Dermis blood vessel endothelial cell (primary cell): ENCODE measurements at places on chromosomes 6 and 20. TPM values are rescaled to one million over a fixed set of nuclear protein-coding genes. Genes with fewer than 3 reads are reported as not detected.

DNA sequence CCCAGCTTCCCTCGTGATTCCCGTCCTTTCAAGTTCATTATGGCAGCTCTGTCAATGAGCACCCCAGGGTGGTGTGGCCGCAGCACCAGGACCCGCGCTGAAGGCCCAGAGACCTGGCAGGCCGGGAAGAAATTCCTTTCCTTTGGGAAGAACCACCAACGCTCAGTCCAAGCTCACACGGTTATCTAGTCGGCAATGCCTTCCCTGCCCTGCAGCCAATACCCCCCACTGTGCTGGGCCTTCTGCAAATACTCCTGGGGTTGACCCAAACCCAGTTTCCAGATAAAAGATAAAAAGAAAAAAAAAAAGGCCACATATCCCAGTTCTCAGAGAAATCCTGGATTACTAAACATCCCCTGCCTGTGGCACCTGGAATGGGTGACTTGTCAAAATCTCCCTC, 28.7 kb downstream of the PXDC1 start:
- no peak for DNase-seq

GRCh38 chr20:62825333-62825985, 8.6 kb downstream of the COL9A3 start:
- no peak for DNase-seq

DNA sequence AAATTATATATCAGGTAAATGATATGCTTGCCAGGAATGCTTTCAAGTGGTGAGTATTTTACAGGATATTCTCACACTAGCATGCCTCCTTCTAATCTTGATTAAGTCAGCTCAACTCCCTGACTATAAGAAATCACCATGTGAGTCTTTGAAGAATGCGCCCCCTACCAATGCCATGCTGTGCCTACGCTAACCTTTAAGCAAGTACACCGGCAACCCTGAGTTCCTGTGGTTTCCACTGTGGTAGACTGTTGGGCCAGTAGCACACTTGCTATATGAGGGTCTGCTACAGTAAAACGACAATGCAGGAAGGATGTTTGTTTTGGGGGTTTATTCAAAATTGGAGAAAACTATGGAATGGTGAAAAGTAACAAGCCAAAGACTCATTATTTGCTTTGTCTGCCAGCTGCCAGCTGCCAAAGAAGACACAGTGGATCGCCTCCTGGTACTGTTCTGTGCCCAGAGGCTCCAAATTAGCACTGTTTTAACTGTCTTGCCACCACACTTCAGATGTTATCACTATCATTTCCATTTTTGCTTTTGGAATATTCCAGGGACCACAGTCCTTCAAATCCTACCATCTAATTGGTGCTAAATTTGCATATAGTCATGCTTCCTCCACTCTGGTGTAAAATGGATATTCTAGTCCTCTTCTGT, 333.5 kb downstream of the RNGTT start:
- DNase-seq, result no peak

GRCh38 chr6:30799210-30799609, 54.9 kb upstream of the IER3 start:
- no peak for DNase-seq

DNA sequence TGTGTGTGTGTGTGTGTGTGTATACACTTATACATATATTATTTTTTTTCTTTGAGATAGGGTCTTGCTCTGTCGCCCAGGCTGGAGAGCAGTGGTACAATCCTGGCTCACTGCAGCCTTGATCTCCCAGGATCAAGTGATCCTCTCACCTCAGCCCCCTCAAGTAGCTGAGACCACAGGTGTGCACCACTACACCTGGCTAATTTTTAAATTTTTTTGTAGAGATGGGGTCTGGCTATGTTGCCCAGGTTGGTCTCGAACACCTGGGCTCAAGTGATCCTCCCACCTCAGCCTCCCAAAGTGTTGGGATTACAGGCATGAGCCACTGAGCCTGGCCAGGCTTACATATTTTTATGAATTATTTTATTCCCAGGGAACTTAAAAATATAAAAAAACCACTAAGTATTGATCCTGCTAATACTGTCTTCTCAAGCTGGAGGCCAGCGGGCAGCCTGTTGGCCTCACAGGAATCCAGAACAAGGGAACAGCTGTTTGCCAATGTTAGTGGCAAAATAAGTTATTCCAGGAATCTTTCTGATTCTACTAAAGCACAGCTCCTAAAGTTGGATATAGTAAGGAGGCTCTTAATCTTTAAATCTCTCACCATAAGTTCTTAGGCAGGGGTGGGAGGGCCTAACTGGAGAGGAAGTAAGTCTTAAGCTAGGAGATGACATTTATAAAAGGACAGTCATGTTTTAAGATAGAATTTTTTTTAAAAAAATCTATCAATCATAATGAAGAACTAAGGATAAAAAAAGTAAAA, 135.5 kb upstream of the NUP153 start:
- no peak for DNase-seq

GRCh38 chr6:102028176-102028575, 634.7 kb downstream of the GRIK2 start:
- DNase-seq, result no peak

DNA sequence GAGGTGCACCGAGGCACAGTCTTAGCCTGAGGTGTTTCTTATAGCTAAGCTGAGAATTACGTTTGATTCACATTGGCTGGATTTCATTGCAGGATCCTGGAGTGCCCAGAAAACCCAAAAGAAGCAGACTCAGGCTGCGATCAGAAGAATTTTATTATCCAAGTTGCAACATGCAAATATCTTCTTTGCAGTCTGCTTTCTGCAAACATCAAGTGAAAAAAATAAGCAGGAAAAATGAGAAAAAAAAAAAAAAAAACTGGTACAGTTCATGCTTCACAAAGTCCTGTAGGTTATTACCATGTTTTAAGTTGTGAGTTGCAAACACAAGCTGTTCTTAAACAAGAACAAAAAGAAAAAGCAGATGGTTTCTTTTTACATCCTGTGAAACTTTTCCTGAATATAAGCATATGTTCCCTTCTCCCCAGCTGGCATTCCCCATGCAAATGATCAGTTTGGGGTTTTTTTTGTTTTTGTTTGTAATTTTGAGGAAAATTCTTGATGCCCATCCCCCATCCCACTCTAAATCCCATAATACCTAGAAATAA, 349.0 kb downstream of the CBLN4 start:
- no peak for DNase-seq

DNA sequence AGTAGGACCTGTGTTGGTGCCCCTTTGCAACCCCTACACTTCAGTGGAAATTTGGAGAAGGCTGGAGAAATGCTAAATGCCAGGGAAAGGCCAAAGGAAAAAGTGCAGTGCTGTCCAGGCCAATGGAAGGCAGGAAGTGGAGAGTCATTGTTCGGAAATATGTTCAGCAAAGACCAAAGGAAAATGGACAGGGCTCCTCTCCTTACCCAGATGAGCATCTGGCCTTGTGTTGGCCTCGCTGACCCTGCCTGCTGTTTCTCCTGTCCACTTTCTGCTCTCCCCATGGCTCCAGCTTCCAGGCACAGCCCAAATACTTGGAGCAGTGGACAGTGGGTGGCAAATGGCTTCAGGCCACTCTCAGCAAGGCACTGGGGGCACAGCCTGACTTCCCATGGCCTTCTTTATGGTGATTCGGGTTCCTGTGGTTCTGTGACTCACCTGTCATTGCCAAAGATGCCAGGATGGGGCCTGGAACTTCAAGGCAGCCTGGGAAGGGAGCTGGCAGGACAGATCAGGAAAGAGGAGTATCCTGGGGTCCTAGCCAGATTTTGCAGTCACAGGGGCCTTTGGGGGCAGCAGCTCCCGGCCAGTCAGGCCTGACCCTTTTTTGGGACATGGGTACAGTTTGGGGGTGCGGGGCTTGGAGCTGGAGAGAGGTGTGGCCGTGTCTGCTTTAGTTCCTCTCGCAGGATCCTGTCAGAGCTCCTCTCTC, 190.9 kb upstream of the SLC24A3 start:
- no peak for DNase-seq

DNA sequence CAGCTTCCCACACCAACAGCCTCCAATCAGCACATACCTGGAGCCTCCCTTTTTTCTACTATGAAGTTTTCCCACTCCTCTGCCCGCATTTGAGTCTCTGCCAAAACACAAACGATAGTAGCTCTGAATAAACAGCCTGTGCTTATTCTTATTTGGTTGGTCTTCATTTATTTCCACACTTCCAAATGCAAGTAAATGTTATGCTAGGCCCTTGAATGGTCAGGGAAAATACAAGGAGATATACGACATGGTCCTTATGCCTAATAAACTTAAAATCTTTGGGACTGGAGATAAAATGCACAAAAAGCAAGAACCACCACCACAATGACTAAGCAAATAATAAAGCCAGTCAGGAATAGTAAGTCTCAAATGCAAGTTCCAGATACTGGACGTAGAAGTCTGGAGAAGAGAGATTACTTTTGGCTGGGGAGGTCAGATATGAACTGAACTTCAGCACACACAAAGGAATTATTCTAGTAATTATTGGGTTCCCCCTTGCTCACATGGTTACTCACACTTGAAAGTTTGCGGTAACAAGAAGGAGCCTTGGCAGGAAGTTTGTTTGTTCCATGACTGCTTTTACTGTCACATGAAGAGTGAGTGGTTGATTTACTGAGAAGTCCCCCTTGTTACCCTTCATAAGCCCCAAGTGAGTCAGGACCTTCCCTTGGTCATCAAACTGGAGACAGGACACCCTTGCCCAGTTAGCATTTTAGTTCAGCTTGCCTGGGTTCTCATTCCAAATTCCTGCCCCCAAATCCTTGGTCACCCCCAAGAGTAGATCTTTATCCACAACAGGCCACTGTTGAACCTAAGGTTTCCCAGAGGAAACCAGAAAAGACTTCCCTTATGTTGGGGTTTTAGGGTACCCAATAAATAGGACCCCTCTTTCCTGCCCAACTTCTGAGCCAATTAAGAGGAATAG, 511.2 kb upstream of the JARID2 start:
- DNase-seq, result no peak

GRCh38 chr6:143264986-143265764, 185.3 kb downstream of the ADAT2 start:
- no peak for DNase-seq

- DNase-seq, result no peak
Measured at GRCh38 chr20:62529896-62530642, 54.3 kb upstream of the GATA5 start.

- DNase-seq, result peak; percentile 24
Measured at GRCh38 chr6:44185953-44186634, 27.5 kb downstream of the CAPN11 start.

- DNase-seq, result no peak
Measured at GRCh38 chr6:166545156-166546034, 41.1 kb downstream of the RAMACL start.

GRCh38 chr6:110239526-110240274, 59.5 kb downstream of the CDC40 start:
- DNase-seq, result no peak

ECT2L gene
- not detected in 2 replicates for total RNA-seq

PRDM13 gene
- total RNA-seq, result not detected in 2 replicates

PRL gene
- not detected in 2 replicates for total RNA-seq

SAMD10 gene
- 4.3 and 6.1 TPM in 2 replicates for total RNA-seq

FBXO30 gene
- total RNA-seq, result 14.8 and 18.5 TPM in 2 replicates

PRRT1 gene
- 0.05 TPM in 1 of 2 replicates, not detected in the other for total RNA-seq

GID8 gene
- 43.4 and 43.7 TPM in 2 replicates for total RNA-seq

LTB gene
- 3.4 and 30.5 TPM in 2 replicates for total RNA-seq

FRS3 gene
- total RNA-seq, result 1.2 and 1.8 TPM in 2 replicates
